T-helper 22 cell (primary cell): ENCODE measurements at places on chromosomes 2 and 18.

DNA sequence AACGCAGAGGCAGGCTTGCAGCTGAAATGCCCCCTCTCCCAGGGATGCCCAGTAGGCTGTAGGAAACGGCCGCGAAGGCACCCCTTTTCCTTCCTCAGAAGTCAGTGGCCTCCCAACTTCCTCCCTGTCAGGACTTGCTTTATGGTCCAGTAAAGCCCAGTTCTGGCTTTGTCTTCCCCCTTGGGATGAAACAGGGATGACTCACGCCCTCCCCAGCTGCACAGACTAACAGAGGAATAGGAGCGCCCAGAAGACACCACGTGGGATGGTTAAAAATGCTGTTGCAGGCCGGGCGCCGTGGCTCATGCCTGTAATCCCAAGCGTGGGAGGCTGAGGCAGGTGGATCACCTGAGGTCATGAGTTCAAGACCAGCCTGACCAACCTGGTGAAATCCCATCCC lies 6.9 kb downstream of the CREG2 start:
- no peak for DNase-seq

- no peak for DNase-seq
Measured at GRCh38 chr2:63789338-63790020, 52.2 kb upstream of the UGP2 start.

DNA sequence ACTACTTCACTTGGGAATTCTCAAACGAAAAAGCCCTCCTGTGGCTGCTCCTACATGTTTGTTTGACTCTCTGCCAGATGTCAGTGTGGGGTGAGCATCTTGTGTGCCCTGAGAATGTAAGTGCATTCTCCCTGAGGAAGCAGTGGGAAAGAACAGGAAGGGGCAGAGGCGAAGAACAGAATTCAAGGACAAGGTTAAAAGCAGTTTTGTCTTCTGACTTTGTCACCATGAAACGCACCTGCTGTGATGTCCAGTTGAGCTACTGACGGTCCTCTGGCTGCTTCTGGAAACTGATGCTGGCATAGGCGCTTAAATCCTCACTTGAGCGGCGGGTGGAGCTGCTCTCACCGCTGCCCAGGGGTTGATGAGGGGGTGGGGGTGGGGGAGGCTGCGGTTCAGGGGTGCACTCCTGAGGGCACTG lies 4.9 kb downstream of the IRS1 start:
- no peak for DNase-seq

DNA sequence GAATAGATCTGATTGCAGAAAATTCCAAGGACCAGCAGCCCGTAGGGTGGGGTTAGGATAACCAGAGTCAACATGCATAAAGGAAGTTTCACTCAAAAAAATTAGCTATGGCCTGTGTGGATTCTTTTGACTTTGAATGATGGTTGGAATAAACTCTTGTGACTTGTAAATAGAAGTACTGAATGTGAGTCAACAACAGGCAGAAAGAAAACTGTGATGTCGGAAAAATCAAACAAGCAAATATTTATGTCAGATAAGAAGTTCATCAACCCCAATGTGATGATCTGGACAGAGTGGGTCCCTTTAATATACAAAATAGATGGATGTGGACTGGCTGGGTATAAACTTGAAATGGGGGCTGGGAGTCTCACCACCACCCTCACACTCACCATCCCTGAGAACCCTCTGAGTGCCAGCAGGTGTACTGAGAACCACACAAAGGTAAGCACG lies 68.4 kb downstream of the TIMM21 start:
- no peak for DNase-seq

DNA sequence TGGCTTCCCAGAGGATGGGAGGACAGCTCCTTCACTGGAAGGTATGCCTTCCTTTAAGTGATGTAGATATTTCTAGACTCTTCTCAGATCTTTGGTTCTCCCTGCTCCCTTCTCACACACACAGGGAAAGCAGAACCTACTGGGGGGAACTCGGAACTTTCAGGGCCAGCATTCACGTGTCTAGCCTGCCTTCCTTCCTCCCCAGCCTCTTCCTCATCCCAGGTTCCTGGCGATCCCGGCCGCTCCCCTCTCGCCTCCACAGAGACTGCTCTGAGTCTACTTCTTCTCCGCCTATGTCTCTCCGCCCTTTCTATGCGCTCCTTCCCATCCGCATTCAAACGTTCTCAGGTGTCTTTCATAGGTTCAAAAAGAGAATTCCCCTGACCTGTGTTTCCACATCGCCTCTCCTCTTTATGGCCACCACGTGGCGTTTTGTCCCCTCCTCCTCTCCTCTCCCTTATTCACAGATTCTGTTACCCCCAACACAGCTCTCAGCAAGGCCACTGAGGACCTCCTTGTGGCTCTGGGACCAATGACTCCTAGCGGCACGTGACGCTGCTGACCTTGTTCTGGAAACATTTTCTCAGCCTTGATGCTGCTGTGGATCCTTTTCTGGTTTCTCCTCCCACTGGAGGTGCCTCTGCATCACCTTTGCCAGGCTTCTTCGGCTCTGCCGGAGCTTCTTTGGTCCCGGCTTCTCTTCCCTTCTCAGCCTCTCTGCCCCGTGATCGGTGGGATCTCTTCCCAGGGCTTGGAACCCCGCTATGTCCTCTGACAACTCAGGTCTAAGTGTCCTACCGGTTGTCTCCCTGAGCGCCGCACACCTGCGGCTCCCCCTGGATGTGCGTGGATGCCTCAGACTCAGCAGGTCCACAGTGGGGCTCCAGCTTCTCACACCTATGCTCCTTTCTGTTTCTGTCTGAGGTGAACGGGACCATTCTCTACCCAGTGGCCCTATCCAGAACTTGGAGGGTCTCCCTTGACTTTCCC lies 77.5 kb downstream of the VAPA start:
- DNase-seq = no peak

GRCh38 chr2:42029639-42030199 lies 18.1 kb upstream of the PKDCC start:
- DNase-seq = no peak

DNA sequence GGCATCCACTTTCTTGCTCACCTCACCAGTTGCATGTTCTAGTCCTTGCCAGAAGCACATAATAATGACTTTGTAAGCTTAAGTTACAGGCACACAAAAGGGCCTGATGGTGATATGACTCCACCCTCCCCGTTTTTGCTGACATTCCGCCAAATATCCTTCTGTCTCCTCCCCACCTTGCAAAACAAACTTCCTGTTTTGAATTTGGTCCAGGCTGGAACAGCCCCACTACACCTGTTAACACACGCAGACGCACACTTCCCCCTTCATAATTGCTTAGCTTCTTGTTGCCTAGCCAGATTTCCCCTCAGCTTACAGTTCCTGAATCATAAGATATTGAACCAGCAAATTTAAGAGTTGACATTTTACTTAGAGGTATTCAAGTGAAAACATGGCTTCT lies at the start of gene MGAT5:
MGAT5 (plus strand) TSS at position 269 of the 400 bp plus-strand sequence. CDS start 332 bp downstream, outside the sequence.
- no peak for DNase-seq

DNA sequence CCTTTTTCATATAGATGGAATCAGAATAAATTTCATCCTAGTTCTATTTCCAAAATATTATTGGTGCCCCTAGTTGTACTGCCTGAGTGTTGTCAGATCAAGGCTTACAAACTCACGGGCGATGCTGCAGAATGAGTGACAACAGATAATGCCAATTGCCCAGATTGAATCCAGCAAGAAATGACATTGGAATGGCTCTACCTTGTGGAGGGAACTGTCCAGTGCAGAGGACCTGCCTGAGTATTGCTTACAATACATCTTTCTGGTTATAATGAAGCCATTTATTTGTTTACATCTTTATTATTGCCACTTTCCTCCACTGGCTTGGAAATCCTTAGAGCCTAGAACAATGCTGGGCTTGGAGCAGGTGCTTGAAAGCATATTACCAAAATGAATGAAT lies 7.8 kb upstream of the IL1R2 start:
- DNase-seq = no peak

- no peak for DNase-seq
Measured at GRCh38 chr2:120558847-120559246, 176.8 kb upstream of the GLI2 start.

DNA sequence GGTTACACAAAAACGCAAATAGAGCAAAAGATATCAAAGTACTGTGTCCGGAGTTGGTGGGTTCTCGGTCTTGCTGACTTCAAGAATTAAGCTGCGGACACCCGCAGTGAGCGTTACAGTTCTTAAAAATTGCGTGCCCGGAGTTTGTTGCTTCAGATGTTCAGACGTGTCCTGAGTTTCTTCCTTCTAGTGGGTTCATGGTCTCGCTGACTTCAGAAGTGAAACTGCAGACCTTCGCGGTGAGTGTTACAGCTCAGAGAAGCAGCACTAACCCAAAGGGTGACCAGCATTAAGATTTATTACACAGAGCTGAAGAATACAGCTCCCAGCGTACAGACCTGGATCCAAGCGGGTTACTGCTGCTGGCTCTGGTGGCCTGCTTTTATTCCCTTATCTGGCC lies 125.7 kb upstream of the TWIST2 start:
- DNase-seq = no peak

DNA sequence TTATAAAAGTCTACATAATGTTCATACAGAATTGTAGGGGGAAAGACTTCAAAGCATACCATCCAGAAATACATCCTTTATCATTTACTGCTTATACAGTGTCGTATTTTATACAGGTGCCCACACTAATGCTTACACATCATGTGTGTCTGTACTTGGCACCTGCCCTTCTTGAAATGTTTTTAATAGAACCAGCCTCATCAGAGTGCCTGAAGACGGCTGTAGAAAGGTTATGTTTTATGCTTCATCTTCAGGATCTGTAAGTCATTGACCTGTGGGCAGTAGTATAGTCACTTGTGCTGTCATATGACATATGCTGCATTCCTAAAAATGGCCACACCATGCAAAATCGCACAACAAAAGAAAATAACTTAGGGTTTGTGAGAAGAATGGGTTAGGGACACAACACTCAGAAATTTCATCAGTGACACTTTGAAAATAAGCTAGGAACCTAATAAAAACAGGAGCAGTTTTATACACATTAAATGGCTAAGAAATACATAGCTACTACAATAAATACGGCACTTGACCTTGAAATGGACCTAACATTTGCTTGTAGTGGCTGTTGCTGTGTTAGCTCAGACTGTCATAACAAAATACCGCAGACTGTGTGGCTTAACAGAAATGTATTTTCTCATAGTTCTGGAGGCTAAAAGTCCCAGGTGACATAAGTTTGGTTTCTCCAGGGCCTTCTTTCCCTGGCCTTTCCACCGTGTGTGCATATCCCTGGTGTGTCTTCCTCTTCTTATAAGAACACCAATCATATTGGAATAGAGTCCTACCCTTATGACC lies 112.6 kb downstream of the CERS6 start:
- no peak for DNase-seq

DNA sequence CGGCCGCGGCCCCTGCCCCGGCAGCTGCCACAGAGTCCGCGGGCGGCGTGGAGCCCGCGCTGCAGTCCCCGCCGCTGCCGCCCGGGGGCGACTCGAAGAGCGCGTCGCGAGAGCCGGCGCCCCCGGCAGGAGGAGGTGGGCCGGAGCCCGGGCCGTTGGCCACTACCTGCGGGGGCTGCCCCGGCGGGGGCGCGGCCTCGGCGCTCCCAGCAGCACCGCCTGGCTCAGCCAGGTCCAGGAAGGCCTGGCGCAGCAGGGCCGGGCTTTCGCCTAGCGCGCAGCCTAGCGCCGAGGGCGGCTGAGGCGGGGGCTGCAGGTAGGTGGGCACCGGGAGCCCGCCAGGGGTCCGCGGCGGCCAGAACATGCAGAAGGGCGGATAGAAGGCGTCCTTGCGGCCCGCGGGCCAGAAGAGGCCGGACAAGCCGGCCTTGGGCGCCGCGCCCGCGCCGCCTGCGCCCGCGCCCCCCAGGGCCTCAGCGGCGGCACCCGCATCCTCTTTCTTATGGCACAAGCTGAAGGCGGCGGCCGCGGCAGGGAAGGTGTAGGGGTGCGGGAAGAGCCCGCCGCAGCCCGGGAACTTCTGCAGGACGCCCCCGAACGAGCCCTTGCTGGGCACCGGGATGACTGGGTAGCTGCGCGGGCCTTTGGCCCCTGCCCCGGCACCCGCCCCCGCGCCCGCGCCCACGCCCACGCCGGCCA lies 3.9 kb downstream of the SKOR2 start:
- no peak for DNase-seq

DNA sequence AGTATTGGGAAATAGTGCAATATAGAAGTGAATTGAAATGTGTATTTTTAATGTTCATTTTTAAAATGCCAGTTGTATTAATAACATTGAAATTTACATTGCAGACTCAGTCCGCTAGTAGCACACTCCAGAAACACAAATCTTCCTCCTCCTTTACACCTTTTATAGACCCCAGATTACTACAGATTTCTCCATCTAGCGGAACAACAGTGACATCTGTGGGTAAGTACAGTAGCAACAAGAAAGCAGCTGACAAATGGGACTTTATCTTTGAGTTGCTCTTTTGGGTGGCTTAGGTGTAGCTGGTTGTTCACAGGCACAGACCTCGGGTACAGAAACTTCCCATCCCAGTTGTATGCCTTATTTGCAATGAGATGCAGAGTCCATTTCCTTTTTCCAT lies 118.2 kb upstream of the IL1R2 start:
- no peak for DNase-seq

GRCh38 chr2:222796413-222797103 lies 64.3 kb upstream of the ACSL3 start:
- DNase-seq = no peak

GRCh38 chr2:205617905-205618304 lies 64.4 kb upstream of the NRP2 start:
- no peak for DNase-seq

- no peak for DNase-seq
Measured at GRCh38 chr2:191041418-191042161, 27.6 kb upstream of the STAT1 start.

DNA sequence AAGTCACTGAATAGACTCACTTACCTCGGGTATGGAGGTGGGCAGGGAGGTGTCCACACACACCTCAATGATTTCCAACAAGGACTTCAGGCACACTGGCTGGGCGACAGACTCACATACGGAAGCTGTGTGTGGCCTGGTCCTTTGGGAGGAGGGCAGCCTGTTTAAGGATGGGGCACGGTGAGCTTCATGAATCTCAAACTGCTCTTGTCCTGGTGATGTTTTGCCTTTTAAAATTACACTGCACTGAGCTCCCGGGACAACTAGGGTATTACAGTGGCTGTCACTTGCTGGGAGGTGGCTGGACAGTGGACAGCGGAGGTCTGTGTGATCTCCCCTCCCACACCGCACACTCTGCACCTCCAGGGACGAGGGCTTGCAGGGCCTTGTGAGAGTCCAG lies 211.6 kb downstream of the SNTG2 start:
- no peak for DNase-seq

DNA sequence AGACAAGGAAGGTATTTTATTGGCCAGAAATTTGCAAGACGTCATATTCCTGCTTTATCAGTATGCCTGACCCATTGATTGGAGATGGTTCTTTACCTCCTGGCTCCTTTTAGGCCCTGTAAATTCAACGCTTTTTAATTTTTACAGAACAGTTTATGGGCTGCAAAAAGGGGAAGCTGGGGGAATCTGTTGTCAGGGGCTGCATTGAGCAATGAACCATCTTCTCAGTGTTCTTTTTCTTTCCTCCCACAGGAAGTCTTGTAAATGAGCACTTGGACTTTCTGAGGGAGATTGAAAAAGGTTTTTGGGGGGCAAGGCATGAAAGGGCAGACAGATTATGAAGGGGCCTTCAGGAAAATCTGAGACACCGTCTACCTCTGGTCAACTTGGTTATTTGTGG lies 503.6 kb upstream of the TNP1 start:
- no peak for DNase-seq
